Stimulated activated CD8-positive, alpha-beta memory T cell treated with anti-CD3 and anti-CD28 coated beads, Interleukin-2, amount 100 ng/mL, for 1 hour (primary cell): ENCODE measurements at places on chromosomes 7 and 10.

GRCh38 chr7:18788026-18788425 is 292.5 kb downstream of the HDAC9 start:
- no peak for DNase-seq

DNA sequence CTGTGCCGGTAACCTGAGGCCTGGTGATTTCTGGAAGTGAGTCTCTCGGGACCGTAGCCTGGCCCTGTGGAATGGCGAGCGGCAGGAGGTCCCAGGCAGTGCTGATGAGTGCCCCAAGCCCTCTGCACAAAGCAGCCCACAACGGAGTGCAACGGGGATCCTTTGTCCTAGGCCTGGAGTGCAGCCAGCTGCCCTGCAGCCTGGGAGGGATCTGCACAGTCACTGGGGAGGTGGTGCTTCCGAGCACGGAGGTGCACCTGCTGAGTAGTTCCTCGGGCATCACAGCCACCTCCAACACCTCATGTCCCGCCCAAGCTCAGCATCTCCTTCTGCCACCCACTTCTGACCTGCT is 162.8 kb upstream of the ZMIZ1 start:
- no peak for DNase-seq

DNA sequence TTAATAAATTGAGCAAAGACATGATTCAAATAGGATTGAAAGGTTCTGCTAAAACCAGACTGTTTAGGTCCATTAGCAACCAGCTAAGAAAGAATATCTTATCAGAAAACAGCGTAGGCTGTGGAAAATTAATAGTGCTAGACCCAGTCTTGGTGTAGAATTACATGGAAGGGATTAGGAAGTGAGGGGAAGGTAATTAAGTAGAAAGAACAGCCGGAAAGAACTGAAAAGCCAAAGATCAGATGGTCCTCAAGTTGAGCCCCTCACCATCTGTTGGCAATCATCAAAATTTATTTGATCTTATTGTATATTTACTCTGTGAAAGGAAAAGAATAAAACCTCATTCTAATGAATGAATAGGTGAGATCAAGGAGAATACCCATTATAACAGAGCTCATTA is 50.1 kb downstream of the COL1A2 start:
- DNase-seq: no peak

DNA sequence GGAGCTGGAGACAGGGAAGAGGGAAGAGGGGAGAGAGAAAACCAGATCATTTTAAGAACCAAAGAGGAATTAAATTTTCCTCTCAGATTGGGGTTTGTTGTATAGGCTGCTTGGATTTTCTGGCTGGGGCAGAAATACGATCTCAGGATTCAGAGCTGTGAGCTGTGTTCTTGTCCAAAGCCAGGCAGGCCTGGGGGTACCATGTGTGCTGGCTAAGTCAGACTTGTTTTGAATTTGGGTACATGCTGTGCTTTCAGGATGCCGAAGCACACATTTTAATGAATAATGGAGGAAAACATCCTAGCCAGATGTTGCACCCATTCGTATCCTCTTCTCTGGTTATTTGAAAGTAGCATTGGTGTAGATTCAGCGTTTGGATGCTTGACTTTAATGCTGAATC is 170.3 kb upstream of the PODXL start:
- DNase-seq: no peak

DNA sequence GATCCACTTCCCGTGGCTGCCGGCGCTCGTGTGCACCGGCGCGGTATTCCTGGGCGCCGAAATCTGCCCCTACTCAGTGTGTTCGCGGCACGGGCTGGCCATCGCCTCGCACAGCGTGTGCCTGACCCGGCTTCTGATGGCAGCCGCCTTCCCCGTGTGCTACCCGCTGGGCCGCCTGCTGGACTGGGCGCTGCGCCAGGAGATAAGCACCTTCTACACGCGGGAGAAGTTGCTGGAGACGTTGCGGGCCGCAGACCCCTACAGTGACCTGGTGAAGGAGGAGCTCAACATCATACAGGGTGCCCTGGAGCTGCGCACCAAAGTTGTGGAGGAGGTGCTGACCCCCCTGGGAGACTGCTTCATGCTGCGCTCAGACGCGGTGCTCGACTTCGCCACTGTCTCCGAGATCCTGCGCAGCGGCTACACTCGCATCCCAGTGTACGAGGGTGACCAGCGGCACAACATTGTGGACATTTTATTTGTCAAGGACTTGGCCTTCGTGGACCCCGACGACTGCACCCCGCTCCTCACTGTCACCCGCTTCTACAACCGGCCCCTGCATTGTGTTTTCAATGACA is 1.3 kb downstream of the CNNM1 start:
- DNase-seq: no peak

DNA sequence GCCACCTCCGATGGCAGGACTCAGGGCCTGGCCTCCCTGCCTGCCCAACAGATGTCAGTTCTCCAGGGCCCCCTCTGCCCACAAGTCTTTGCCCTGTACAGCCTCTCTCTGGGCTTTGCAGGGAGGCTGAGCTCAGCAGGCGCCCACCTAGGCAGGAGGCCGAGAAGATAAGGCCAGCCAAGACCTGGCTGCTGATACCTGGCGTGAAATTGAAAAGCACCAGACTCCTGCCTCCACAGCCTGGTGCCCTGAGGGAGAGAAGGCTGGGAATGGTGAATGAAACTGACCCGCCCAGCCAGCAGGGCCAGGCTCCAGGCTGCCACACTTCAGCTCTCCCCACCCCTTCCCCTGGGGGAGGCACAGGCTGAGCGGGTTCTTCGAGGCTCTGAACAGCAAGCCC is 145.8 kb downstream of the CDH23 start:
- no peak for DNase-seq

GRCh38 chr7:362402-363096 is 72.6 kb downstream of the FOXL3 start:
- peak; percentile 41 for DNase-seq

GRCh38 chr10:404346-404745 is 269.1 kb downstream of the ZMYND11 start:
- DNase-seq: no peak

- DNase-seq: no peak
Measured at GRCh38 chr10:52145636-52146035, 168.4 kb upstream of the DKK1 start.

- DNase-seq: no peak
Measured at GRCh38 chr10:3398825-3399646, 226.5 kb upstream of the PITRM1 start.

GRCh38 chr7:150382123-150382843 is 3.2 kb downstream of the ZNF775 start:
- DNase-seq: no peak

GRCh38 chr7:3673524-3673923 is 372.5 kb downstream of the SDK1 start:
- DNase-seq: peak; percentile 4

- no peak for DNase-seq
Measured at GRCh38 chr10:70908406-70909296, 20.3 kb upstream of the PCBD1 start.

- DNase-seq: no peak
Measured at GRCh38 chr10:116125180-116125579, 147.8 kb downstream of the GFRA1 start.

DNA sequence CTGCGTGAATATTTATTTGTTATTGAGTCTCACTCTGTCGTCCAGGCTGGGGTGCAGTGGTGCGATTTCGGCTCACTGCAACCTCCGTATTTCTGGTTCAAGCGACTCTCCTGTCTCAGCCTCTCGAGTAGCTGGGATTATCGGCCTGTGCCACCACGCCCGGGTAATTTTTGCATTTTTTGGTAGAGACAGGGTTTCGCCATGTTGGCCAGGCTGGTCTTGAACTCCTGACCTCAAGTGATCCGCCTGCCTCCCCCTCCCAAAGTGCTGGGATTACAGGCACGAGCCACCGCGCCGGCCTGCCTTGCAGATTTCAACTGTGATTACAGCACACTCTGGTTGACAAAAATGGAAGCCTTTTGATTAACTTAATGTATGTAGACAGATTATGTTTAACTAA is 730.0 kb upstream of the VSTM2A start:
- no peak for DNase-seq

DNA sequence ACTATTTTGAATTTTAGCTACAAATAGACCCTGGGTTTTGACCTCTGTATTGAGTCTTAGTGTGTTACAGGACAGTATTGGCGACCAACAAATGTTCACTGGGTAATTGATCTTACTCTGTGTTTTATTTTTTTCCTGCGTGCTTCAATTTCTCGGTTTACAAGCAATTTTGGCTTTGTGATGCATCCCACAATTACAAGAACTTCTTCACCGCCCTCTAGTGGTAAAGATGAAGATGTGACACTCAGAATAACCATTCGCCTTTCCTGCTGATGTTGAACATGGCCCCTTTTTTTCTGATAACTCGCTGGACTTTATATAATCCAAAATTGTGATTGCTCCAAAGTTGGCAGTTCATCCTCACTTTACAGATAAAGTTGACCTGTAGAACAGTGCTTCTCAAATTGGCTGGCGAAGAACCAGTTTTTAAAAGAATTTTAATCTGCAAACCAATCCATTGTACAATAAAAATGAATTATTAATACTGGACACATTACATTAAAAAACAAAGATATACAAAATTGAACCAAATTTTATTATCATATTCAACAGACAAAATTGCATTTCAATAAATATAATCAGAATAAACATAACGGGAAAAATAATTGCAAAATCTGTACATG is 20.2 kb upstream of the SMC3 start:
- no peak for DNase-seq

- no peak for DNase-seq
Measured at GRCh38 chr10:98376485-98376884, 38.5 kb downstream of the PYROXD2 start.

- no peak for DNase-seq
Measured at GRCh38 chr7:1071731-1072254, 16.1 kb upstream of the GPER1 start.

- DNase-seq: no peak
Measured at GRCh38 chr10:3750006-3750816, 34.8 kb downstream of the KLF6 start.

- DNase-seq: no peak
Measured at GRCh38 chr10:119543814-119544642, 1.5 kb upstream of the RGS10 start.

DNA sequence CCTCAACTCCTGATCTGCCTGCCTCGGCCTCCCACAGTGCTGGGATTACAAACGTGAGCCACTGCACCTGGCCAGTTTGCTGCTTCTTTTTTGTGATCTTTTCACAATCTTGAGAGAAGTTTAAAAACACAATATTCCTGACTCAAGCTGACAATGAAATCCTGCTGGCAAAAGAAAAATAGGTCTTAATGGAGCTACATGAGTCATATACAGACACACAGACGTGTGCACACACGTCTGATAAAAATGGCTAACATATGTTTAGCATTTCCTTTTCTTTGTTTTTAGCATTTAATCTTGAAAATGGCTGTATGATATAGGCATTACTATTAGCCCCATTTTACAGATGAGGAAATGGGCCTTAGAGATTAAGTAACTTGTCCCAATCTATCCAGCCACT is 29.4 kb upstream of the RAB18 start:
- DNase-seq: no peak

DNA sequence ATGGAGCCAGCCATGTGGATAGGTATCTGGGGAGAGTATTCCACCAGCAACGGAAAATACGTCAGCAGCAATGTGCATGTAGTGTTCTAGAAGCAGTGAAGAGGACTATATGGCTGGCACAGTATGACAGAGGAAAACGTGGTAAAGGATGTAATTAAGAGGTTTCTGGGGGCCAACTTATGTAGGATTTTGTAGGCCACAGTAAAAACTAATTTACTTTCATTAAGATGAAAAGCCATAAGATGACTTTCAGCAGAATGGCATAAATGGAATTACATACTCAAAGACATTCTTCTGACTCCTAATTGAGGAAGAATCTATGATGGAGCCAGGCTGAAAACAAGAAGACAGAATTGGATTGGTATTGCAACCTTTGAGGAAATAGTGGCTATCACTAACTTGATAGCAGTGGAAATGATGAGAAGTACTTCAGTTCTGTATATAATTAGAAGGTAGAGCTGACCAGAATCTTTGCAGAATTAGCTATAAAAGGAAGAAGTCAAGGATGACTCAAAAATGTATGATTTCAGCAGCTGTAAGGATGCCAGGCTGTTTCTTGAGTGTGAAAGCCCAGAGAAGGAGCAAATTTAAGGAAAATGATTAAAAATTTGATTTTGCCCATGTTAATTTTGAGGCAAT is 156.7 kb downstream of the MBL2 start:
- DNase-seq: no peak

GRCh38 chr7:91180746-91181145 is 83.5 kb upstream of the FZD1 start:
- DNase-seq: no peak

DNA sequence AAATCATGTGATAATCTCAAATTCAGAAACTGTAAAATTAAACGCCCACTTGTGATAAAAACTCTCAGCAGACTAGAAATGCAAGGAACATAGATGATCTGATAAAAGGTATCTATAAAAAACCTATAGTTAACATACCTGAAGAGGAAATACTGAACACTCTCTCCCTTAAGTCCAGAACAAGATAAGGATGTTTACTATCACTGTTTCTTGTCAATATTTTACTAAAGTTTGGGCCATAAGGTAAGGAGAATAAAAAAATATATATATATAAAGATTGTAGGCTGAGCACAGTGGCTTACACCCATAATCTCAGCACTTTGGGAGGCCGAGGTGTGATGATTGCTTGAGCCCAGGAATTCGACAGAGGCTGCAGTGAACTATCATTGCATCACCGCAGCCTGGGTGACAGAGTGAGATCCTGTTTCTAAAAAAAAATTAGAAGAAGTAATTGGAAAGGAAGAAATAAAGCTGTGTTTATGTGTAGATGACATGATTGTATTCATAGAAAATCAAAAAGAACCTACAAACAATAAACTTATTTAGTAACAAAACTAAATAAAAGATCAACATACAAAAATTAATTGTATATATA is 28.4 kb downstream of the MPLKIP start:
- no peak for DNase-seq

- no peak for DNase-seq
Measured at GRCh38 chr7:29563590-29564495, at the start of gene PRR15. PRR15 (plus strand) TSS chr7:29563835; CDS start chr7:29566330, 2,495 bp downstream.

DNA sequence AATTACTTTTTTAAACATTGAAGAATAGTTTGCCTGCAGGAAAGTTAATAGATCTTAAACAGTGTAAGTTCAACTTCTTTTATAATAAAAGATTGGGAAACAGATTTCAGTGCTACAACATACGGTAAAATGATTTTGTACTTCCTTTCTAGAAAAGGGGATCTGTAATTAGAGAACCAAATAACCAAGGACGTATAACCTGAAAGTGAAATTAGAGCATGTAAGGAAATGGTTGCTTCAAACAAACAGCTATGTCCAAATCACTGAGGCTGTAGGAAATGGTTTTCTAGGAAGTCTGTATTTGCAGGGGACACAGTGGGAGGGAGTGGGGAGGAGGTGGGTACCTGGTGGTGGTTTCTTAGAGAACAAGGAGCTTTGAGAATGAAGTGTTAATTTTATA is 57.9 kb upstream of the EXOC6 start:
- DNase-seq: no peak

DNA sequence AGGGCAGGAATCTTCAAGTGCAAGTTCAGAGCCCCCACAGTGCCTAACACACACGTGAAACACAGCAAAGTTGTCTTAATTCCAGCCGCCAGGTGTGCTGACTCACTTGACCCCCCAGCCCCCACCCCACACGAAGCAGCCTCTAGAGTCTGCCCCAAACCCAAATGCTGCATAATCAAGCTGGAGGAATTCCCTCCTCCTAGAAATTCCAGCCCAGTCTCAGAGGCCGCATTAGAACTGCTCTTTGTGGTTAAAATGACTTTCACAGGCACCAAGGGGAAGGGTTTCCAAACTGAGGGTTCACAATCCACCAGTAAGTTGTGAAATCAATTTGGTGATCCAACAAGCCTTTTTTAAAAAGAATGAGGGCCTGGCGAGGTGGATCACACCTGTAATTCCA is 67.0 kb upstream of the PLXNA4 start:
- no peak for DNase-seq

- no peak for DNase-seq
Measured at GRCh38 chr7:100017875-100018274, 2.5 kb downstream of the ZKSCAN1 start.
